HT1080 (cell line): ENCODE measurements at places on chromosomes 3 and 15. TPM values are rescaled to one million over a fixed set of nuclear protein-coding genes. Genes with fewer than 3 reads are reported as not detected.

MUSTN1 gene
- 0.30 TPM in 1 of 2 replicates, not detected in the other for total RNA-seq

DNA sequence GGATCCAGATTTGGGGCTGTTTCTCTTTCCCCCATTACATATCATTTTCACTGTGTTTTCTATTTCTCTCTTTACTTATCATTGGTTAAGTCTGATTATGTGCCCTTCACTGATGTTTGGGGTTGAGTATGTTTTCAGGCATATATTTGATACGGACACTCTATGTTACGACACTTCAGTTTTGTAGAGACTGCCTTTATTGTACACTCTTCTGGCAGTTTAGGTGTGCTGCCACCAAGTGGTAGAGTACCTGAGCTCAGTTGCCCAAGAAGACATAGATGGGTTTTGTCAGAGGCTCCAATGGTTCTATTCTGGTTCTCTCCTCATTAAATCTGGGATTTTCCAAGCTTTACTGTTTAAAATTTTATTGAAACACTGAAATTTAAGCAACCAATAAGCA lies 255.0 kb upstream of the ROPN1 start:
- peak; percentile 39 for DNase-seq

DNA sequence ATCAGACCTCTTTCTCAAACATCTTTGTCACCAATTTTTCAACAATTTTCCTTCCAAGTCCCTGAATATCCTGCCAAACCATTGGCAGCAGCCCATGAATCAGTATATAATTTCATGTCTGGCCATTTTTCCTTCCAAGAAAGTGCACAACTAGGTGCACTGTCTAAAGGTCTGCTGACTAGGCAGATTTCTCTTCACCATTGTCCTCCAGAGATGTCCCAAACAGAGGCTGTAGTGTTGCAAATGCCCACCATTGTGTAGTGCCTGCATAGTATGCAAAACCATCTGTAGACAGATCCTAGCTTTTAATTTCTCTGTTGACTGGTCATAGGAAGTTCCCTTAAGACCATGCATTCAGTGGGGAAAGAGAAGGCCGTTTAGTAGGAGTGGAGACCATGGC lies 25.0 kb upstream of the GOLGA6L2 start:
- no peak for DNase-seq

- DNase-seq: peak; percentile 76
These were observed 291.8 kb downstream of the NAALADL2 start for GRCh38 chr3:175150812-175151401.
